ENCODE measurements at places on chromosomes 1 and 21.

DNA sequence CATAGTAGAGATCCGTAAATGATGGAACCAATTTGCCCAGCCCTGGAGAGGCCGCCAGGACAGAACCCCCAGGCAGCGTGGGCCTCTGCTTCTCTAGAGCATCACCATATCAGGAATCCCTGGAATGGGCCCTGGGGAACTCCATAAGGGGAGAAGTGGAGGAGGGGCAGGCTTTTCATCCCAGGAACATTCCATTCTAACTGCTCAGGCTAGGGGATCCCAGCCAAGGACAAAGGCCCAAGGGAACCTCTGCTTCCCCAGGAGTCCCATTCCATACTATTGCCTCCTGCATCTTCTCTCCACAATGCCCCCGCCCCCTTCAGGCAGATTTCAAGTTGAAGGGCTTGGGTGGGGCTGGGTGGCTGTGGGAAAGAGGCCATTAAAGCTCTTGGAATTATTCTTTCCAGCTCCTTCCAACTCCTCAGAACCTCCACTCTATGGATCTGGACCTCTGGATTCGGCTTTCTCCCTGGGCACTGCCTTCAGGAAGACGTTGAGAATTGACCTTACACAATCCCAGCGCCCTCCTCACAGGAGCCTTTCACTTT, 6.0 kb downstream of the TRNP1 start:
- DNase-seq, result peak; percentile 93

- peak; percentile 45 for DNase-seq
Observed at GRCh38 chr1:91684481-91685196, 184.0 kb downstream of the CDC7 start.

GRCh38 chr21:34261841-34262468, 101.9 kb upstream of the KCNE2 start:
- DNase-seq, result no peak

DNA sequence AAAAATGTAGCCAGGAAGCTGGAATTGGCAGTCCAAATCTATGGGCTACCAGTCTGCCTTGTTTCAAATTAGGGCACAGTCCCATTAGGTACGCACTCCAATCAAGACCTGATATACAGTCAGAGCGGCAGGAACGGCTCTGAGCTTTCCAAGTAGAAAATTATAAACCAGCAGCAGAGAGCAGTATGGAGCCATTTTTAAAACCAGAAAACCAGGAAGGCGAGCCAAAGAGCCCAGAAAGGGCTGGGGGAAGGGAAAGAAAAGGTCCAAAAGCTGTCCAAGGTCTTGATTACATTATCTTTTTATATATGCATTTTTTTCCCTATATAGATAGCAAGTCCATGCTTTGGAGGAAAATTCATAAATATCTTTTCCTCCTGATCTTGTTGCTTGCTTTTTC, 719.0 kb downstream of the RWDD3 start:
- DNase-seq, result peak; percentile 22

- no peak for DNase-seq
Observed at GRCh38 chr1:32487182-32487581, 22.3 kb downstream of the ZBTB8B start.

DNA sequence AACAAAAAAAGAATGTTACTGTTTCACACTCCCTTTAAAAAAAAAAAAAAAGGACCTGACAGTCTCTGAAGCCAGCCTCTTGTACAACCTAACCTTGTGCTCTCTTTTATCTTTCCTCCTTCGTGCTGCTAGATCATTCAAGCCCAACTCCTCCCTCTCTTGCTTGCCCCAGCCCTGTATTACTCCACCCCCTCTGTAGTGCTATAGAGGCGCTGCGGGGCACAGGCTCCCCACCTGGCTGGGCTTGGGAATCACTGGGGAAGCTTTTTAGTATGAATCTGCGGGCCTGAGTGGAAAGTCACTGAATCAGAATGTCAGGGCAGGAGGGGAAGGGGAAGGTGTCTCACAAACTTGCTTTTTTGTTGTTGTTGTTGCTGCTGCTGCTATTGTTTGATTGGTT, 383.7 kb upstream of the CAMK1G start:
- no peak for DNase-seq

GRCh38 chr1:197464044-197464443, 196.0 kb downstream of the CRB1 start:
- DNase-seq, result peak; percentile 91

GRCh38 chr1:216907100-216907499, 183.9 kb upstream of the ESRRG start:
- no peak for DNase-seq

GRCh38 chr1:217115404-217116380, 392.5 kb upstream of the ESRRG start:
- DNase-seq, result no peak

- peak; percentile 60 for DNase-seq
Observed at GRCh38 chr1:240149484-240150094, 57.9 kb downstream of the FMN2 start.

DNA sequence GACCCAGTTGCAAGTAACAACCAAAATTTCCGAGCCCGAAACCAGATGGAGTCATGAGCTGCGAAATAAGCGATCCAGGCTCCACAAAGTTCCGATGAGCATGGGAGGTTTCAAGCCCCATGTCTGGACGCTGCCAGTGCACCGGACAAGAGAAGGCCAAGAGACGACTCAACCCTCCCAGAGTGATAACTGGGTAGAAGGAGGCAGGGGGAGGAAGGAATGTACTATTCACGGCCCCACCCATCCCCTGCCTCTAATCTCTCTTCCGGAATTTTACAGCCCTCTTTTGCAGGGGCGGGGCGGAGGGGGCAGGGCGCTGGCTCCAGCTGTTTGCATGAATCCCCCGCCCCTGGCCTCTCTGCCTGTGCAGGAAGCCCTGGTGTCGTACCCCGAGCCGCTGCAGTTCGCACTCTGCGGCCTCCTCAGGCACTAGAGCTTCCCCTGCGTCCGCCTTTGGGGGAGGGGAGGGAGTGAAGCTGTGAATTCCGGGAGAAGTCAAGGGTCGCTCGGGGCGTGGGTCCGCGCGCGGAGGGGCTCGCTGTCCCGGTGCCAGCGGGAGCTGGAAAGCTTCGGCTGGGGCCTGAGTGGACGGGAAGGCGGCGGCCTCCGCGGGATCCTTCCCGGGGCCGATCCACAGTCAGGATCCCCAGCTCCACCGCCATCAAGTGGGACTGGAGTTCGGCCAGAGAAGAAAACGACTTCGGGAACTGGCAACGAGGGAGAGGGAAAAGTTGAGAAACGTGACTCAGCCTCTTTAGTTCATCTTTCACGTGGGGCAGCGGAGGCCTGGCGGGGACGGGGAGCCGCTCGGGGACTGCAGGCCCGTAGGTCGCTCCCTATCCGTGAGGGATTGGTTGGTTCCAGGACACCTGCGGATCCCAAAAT, 6.3 kb upstream of the PTP4A2 start:
- DNase-seq, result peak; percentile 88

DNA sequence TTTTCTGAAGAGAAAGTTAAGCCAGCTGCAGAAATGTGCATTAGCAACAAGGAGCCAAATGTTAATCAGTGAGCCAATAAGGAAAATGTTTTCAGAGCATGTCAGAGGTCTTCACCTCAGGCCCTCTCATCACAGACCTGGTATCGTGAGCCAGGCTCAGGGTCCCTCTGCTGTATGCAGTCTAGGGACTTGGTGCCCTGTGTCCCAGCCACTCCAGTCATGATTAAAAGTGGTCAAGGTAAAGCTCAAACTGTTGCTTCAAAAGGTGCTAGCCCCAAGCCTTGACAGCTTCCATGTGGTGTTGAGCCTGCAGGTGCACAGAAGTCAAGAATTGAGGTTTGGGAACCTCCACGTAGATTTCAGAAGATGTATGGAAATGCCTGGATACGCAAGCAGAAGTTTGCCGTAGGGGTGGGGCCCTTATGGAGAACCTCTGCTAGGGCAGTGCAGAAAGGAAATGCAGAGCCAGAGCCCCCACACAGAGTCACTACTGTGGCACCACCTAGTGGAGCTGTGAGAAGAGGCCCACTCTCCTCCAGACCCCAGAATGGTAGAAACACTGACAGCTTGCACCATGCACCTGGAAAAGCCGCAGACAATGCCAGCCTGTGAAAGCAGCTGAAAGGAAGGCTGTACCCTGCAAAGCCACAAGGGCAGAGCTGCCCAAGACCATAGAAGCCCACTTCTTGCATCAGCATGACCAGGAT, 1128.7 kb downstream of the AMY1C start:
- DNase-seq, result peak; percentile 1

DNA sequence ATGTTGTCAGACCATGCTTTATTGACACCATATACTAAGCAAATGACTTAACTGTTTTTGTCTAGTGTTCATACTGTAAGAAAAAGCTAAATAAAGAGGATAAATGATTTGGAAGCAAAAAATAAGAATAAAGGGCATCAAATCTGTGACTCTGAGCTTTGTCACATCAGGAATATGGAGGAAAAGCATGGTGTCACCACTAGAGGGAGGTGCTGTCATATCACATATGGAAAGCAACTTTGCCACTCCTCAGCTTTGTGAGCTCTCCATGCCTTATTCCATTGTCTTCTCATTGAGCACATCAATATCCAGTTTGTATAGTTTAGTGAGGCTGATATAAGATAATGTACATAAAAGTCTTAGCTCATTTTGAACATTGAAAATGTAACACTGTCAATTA, 20.8 kb upstream of the GBP1 start:
- DNase-seq, result peak; percentile 75

- DNase-seq, result no peak
Observed at GRCh38 chr1:229835226-229835625, 209.2 kb downstream of the URB2 start.

GRCh38 chr1:241167121-241167630, 189.8 kb downstream of the RGS7 start:
- no peak for DNase-seq

DNA sequence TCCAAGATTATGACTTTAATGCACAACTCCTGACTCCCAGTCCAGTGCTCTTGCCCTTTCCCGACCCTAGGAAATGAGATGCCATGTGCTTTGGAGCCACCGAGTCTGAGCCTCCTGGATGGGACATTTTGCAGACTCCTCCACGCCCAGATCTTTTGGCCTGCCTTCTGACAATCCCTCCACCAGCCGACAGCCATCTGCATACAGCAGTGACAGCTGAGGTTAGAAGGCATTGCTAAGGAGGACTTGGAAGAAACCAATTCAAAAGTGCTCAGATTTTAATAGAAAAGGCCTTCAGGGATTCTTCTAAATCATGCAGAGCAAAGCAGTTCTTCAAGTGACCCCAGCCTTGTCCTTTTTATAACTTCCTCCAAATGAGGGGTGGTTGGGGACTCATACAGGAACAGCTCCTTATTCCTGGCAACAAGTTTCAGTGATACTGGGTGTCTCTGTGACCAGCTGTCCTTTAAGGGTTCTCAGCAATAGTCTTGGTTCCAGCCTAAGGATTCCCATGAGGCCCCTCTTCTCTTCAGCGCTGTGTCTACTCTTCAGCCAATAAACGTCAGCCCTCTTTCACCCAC, 369.3 kb downstream of the PBX1 start:
- DNase-seq, result no peak

DNA sequence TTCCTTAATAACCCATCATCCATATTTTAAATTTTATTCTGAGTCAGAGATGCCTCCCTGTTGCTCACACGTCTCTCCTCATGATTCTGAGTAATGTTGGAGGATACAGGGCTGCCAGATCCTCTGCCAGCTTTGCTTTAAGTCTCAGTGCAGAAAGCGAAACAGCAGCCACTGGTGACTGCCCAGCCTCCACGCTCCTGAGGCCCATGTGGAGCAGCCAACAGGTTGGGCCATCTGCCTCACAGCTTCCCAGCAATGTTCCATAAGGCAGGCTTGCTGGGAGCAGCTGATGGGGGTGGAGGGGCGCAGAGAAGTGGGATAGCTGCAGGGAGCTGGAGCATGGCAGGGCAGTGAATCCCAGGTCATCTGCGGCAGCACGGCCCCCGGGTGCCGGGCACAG, 104.2 kb downstream of the IGSF21 start:
- no peak for DNase-seq

DNA sequence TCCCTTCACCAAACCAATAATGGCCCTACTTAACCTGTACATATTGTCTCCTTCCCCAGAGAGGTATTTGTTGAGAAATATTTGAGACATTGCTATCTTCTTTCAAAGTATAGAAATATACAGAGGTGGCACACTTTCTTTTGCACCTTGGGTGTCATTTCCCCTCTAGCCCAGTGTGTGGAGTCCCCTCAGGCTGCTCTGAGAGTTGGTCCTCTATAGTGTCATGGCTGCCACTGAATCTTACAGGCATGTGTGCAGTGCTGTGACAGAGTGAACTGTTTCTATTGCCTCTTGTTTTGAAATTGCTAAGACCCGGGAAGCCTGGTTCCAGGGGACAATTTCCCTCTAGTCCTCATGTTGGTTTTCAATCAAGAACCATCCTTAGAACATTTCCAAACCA, 140.2 kb upstream of the KCNJ6 start:
- no peak for DNase-seq

DNA sequence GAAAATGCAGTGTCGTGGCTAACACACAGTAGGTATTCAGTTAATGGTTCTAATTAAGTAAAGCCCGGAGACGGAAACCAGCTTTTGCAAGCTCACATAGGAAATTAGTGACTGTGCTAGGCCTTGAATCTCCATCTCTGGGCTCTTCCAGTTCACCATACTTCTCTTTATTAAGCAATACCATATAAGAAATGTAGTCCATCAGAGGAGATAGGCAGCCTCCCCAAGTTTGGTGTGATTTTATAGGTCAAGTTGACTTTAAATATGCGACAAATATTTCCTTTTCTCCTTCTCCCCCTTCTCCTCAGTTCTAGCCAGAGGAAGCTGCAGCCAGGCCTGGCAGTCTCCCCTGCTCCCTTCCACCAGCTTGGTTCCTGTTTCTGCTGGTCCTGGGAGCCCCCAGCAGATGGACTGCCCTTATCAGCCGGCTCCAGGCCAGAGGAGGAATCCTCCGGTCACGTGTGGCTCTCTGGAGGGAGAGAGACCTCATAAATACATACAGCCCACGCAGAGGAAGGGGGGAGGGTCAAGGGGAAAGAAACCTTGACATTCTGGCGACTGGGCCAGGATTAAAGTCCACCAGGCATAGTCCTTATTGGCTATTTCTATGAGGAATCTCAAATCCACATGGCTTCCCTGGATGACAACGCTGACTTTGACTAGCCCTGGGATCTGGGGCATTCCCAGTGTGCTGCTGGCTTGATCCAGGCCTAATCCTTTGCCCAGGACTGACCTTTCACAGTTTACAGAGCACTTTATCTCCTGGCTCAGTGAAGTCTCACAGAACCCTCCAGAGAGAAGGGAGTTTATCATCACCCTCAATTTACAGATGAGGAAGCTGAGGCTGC, 115.1 kb upstream of the JUN start:
- peak; percentile 37 for DNase-seq

DNA sequence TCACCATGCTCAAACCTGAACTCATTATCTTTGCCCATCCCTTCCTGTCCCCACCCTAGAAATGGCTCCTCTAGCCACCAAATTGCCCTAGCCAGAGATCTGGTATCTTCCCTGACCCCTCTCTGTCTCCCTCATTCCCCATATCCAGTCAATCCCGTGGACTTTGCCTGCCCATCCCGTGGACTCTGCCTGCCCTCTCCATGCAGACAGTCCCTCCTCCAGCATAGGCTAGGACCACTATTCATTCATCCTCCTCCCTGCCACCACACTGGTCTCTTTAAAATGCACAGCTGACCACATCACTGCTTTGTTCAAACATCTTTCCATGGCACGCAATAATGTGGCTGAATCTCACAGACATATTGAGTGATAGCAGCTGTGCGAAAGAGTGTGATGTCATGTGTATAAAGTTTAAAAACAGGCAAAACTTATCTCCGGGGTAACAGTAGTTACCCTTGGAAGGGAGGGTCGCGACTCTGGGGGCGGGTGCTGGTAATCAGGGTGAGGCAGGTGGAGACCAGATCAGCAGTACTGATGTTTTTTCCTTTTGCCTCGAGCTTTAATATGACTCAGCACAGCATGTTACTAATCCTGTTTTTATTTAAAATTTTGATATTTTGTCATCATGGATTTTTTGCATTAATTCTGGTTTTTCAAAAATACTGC, 4.8 kb upstream of the SLC2A1 start:
- DNase-seq, result no peak

All from choroid plexus epithelial cell (primary cell).